NCI-H187 treated with DMSO at 0.1 percent for 48 hours (cell line): ENCODE measurements at places on chromosomes 4 and X.

GRCh38 chr4:109407027-109407737 is 26.4 kb upstream of the SEC24B start:
- DNase-seq: no peak

GRCh38 chr4:22003878-22004277 is 55.3 kb upstream of the KCNIP4 start:
- no peak for DNase-seq

- DNase-seq: no peak
Observed at GRCh38 chr4:32192363-32192762, 1472.2 kb downstream of the PCDH7 start.

DNA sequence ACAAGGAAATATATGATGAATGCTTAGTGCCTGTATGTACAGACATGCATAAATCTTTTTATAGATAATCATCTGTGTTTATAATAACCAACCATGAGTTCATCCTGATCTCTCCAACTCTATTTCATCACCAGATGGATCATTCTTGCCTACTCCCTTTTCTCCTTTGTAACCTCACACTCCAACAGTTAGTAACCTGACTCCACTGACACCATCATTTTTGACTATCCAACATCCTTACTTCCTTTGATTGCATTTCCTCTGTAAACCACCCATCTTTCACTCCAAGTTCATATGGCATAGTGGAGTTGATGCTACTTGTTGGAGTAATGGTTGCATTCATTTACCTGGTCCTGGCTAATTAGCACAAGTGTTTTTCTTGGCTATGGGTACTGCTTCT is 170.6 kb downstream of the ZNF330 start:
- no peak for DNase-seq

DNA sequence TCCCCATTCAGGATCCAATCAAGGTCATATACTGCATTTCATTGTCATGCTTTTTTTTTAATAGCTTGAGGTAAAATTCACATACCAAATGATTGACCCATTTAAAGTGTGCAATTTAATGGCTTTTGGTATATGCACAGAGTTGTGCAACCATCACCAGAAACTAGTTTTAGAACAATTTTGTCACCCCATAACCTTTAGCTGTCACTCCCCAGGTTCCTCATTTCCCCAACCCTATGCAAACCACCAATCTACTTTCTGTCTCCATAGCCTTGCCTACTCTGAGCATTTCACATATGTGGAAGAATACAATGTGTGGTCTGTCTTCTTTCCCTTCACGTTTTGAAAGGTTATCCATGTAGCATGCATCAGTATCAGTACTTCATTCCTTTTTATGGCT is 1.4 kb upstream of the SMAD1 start:
- no peak for DNase-seq

- no peak for DNase-seq
Observed at GRCh38 chr4:166077782-166078181, 204.7 kb downstream of the TLL1 start.

DNA sequence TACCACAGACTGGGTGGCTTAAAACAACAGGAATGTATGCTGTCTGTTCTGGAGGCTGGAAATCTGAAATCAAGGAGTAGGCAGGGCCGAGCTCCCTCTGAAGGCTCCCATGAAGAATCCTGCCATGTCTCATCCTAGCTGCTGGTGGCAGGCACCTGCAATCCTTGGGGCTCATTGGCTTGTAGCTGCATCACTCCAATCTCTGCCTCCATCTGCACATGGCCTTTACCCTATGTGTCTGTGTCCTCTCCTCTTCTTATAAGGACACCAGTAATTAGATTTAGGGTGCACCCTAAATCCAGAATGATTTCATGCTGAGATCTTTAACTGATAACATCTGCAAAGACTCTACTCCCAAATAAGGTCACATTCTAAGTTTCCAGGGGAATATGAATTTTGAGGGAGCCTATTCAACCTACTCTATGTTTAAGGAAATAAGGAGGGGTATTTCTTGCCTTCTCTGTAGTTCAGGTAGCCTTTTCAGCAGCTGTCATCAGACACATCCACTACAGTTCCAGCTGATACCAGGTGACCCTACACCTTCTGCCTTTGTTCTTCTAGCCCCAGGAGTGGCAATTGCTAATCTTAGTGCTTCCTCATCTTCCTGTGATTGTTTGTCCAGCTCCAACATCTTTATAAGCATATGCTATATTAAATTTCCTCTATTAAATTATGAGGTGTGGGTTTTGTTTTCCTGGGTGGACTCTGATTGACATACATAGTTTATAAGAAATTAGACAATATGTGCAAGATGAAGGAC is 295.1 kb upstream of the TAPT1 start:
- DNase-seq: no peak
